D341Med (cell line): ENCODE measurements at places on chromosomes 2 and 18.
A peak's percentile ranks its signal among the peaks of the same experiment; 100 is the strongest.

DNA sequence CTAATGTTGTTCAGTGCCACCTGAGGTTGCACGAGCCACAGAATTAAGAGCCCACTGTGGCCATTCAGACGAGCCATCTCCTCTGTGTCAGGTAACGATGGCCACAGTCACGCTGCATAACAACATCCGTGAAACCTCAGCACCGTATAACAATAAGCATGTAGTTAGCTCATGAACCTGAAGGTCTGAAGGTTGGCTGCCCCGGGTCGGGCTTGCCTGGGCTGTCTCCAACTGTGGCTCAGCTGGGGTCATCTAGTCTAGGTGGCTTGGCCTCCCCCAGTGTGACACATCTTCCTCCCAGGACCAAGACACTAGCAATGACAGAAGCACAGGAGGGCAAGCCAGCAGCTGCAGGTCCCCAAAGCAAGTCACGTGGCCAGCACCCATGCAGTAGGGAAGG is 258.0 kb downstream of the GLI2 start:
- peak; percentile 3 for DNase-seq

DNA sequence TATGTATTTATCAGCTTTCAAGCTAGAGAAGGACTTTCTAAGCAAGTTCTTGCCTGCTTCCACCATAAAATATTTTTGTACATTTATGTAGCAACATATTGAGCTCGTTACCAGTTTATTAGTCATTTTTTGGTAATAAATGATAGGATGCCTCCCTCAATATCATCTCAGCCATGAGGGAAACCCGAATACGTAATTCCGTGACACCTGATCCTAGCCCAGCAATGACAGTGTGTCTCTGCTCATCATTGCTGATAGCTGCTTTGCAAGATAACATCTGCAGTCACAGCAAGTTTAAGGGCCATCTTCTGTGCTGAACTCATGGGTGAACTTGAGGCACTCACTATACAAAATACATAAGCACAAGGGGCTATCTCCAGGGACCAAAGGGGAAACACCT is 62.2 kb downstream of the COL6A3 start:
- no peak for DNase-seq

GRCh38 chr18:68564351-68564750 is 150.6 kb downstream of the TMX3 start:
- no peak for DNase-seq

GRCh38 chr18:7746106-7746505 is 179.0 kb downstream of the PTPRM start:
- no peak for DNase-seq

GRCh38 chr2:204177977-204178522 is 241.5 kb downstream of the ICOS start:
- peak; percentile 30 for DNase-seq

- no peak for DNase-seq
Measured at GRCh38 chr2:224885836-224886547, 156.3 kb downstream of the DOCK10 start.

DNA sequence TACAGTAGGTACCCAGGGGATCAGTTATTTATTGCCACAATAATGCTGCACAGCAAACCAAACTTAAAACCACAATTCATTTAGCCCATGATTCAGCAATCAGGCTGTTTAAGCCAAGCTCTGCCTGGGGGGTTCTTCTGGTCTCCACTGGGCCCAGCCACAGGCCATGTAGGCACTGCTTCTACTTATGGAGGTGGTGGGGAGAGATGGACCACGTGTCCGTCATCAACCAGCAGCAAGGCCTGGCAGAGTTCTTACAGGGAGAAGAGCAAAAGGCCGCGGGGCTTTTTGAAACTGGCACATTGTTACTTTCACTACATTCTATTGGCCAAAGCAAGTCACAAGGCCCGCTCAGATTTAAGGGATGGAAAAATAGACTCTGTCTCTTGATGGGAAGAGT is 76.3 kb upstream of the DAPL1 start:
- no peak for DNase-seq

DNA sequence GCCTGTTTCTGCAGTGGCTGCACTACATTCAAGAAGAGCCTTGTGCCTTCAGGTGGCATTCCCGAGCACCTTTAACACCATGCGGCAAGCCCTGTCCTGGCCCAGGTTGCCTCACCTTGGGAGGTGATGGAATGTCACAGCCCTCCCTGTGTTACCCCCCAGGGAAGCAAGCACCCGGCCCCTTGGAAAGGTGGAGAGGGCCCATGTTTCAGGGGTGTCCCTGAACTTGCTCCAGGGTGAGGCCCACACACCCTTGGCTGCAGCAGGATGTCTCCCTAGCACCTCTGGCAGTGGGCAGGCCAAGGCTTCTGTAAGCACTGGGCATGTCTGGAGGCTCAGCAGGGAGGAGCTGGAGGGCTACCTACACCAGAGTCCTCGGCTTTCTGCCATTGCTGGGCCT is 29.3 kb upstream of the ACAA2 start:
- no peak for DNase-seq

DNA sequence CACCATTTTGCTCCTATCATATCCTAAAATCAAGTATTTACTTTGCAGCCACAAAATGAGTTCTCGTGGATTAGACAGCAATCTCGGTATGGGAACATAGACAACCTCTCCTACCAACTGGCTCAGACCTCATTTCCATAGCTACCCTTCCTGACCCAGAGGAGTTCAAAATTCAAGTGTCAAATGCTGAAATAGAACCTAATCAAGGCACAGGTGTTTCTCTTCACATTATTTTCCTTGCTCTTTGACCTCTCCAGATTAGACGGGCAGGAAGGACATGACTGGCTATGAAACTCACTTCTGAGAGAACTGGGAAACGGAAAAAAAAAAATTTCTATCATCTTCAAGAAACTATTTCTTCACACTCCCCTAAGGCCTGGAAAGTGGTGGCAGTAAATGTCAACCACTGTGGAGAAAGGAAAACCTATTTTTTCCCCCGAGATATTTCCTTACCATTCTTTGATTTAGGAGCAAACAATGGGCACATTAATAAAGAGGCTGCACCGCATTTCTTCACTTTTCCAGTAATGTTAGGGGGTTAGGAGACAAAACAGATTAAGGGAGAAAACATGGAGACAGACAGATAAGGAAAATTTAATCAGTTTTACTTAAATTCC is 63.6 kb upstream of the DTNB start:
- no peak for DNase-seq

GRCh38 chr2:191443446-191443845 is 198.2 kb downstream of the MYO1B start:
- DNase-seq, result no peak

GRCh38 chr2:138329591-138329990 is 172.0 kb upstream of the SPOPL start:
- no peak for DNase-seq

GRCh38 chr18:22378672-22379282 is 38.9 kb downstream of the CTAGE1 start:
- DNase-seq, result peak; percentile 52

GRCh38 chr2:88690591-88691338 is 708 bp upstream of the RPIA start:
- DNase-seq, result peak; percentile 41

DNA sequence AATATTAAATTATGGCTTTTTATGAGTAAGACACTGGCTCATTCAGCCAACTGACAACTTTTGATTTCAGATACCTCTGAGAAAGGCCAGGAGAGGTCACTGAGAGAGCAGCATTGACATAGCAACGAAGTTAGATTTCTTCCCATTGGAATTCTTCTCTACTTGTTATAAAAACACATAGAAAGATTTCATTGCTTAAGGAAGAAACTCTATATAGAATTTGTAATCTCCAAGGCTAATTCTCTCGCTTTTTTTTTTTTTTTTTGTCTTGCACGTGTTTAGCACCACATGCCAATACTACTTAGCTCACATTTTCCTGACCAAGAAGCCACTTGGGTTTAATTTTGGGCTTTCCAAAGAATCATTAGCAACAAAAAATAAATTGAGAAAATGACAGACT is 233.7 kb downstream of the CALCRL start:
- DNase-seq, result no peak

DNA sequence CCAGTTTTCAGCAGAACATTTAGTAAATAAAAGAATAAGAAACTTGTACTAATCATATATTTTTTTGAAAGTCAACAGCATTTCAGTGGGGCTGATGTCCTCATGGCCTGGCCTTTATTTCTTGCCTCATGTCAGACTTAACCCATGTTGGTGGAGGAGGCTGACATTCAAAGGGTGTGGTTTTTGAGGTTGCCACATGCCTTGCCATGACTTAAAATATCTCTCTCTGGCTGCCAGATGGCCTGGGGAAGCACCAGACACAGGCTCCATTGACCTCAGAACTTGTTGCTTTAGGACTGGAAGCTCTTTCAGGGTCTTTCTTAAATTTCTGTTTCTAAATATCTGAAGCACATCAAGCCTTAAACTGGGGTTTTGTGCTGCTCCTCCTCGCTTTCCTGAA is 32.5 kb upstream of the CD28 start:
- no peak for DNase-seq

DNA sequence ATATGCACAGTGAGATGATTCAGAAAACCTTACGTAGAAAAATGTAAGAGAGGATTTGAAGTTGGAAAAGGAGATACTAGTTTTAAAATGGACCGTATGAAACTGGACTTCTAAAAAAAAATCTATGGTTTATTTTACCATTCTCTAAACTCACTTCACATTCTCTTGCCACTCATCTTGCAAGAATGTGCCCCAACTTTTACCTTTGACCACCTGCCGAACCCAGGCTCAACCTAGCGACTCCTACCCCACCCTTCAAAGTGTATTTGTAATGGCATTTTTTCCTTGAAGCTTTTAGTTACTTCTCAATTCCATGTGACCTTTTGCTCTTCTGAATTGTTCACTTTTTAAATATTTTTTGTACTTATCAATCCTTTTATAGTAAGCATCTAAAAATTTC is 160.8 kb downstream of the PHLPP1 start:
- DNase-seq, result no peak

DNA sequence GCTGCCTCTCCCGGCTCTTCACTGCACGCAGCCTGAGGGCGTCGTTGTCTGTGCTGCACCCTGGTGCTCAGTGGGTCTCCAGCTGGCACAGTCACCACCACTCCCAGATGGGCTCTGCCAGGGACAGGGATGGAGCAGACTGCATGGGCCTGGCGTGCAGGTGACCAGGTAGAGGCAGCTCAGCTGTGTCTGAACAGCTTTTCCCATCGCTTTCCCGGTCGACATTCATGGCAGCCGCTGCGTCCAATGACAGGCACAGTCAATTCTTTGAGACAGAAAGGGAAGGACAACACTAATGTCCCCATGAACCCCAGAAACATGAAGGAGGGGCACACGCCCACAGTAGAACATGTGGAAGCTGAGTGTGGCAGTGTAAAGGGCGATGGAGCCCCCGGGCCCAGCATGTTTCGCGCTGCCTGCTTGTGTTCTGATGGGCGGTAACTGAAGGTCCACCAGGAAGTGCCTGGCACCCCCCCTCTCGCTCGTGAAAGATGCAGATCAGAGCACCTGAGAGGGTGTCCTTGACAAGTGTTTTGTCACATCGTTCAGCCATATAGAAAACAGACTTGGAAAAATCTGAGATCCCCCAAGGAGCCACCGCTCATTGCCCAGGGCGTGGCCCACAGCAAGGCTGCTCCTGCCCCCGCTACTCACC is 122.4 kb downstream of the NFATC1 start:
- no peak for DNase-seq
